ENCODE measurements at places on chromosomes 16 and 17.

GRCh38 chr16:81121474-81121990 is 25.3 kb upstream of the GCSH start:
- no peak for DNase-seq

DNA sequence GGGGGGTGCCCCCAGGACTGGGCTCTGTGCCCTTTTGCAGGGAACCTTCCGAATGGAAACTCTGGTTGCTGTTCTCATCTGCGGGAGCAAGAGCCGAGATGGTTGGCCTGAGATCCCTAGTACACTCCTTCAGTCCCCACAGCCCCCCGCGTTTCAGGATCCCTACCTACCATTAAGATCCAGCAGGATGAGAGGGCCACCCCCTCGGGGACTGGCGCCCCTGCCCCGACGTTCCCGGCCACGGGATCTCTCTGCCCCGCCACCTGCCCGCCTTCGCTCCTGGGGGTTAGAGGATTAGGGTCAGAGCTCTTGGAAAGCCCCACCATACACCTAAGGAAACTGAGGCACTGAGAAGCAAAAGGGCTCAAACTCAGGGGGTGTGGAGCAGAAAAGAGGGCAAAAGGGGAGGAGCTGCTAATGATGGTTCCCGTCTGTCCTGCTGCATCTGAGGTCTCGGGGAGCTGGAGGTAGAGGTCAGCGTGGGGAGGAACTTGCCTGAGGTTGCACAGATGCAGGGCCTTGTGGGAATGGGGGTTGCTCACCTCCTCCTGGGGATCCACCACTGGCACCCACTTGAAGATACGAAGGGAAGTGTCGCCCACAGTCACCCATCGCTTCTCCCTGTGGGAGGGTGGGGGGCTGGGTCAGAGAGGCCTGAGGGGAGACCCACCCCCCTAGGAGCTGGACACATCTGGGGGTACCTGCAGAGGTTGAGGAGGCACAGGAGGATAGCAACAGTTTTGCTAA is 1.0 kb downstream of the BCL7C start:
- DNase-seq, result no peak

DNA sequence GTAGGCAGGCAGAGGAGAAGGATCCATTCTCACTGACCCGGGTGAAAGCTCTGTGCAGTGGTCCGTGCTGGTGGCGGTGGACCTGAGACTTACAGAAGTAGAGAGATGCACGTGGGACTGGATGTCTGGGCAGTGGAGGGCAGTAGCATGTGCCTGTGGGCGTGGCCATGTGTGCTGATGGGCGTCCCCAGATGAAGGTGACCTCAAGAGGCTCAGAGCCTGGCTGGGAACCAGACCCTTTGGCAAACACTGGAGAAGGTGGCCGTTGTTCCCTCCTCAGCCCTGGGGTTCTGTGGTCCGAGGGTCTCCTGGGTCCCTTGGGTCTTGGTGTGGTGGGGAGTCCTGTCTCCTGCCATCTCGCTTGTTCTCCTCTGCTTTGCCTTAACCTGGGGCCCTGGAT is 15.6 kb downstream of the WSCD1 start:
- DNase-seq, result no peak

DNA sequence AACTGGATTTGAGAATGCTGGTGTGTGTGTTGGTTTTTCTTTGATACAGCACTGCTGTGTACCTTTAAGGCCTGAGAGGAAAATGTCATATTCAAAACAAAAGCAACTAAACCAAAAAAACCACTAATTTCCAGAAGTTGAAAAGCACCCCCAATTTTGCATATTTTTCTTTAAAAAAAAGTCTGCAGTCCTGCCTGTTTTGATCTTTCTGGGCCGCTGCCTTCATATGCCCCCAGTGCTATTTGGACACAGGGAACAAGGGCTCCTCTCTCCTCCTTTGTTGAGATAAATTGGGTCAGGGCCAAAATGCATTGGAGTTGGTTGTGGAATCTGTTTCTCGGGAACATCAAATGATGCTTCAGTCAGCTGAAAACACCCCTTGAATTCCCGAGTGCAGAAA is 26.9 kb downstream of the GPT2 start:
- DNase-seq, result no peak

GRCh38 chr17:76547183-76547641 is 7.4 kb downstream of the PRCD start:
- no peak for DNase-seq

- peak; percentile 55 for DNase-seq
These were observed 16.8 kb downstream of the PDK2 start for GRCh38 chr17:50111673-50112655.

DNA sequence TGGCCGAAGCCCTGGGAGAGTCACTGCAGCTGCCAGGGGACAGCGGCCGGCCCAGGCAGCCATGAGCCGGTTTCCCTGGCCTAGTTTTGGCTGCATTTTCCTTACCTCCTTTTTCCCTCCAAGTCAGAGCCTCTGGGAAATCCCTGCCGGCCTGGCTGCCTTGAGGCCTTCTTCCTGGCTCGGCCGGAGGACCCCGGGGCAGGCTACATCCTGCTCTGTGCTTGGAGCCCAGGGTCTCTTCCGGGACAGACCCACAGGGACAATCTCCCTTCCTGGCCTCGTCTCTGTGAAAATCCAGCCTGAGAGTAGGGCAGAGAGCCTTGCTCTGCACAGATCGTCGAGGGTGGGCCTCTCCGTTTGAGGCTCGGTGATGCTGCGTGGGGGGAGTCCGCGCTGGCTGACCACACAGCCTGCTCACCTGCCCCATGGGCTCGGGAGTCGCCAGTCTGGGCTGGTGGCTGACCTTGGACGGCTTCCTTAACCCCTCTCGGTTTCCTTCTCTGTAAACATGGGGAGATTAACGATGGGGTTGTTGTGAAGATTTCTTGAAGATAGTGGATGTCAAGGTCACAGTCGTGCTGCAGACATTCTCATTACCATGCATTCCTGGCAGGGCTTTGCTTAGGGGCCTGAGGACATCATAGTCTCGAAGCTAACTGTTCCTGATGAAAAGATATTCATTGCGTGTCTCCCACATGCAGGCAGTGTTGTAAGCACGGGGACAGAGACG is 34.8 kb upstream of the CIBAR2 start:
- DNase-seq, result no peak

DNA sequence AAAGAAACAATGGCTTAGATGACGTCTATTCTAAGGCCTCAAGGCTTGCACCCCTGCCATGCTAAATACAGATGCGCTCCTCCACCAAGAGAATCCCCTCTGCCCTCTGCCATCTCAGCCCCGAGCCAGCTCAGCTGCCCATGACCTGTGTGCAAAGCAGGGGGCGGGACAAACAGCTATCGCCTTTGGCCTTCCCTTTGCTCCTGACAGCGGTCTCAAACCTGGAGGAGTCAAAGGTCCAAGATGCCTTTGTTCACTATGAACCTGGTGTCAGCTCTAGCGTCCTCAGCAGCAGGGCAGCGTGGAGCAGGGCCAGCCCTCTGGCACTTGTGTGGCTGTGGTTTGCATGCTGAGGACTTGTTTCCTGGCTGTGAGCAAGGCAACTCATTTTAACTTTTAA is 12.3 kb downstream of the SLX4 start:
- no peak for DNase-seq

- DNase-seq, result no peak
These were observed 183.7 kb downstream of the SNX29 start for GRCh38 chr16:12160249-12160648.

DNA sequence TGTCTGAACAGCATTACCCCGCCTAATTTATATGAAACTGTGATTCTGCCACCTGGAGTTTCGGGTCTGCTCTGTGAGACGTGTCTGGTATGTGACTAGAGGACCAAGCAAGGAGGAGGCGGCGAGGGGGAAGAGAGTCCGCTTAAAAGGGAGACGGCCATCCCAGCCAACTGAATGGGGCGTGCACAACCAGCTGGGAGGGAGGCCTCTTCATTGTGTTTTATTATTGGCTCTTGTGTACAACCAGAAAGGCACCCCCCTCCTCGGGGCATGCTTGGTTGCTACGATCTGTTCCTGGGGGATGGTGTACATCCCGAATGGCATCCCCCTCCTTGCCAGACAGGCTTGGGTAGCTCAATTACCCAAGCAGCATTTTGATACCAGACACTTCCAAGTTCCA is 384.5 kb upstream of the SALL1 start:
- DNase-seq, result no peak

- DNase-seq, result no peak
These were observed 20.9 kb downstream of the ELAC2 start for GRCh38 chr17:12996941-12997340.

- no peak for DNase-seq
These were observed 9.7 kb downstream of the CA4 start for GRCh38 chr17:60159479-60159866.

All from dorsolateral prefrontal cortex (tissue), 122 donors.